ENCODE measurements at places on chromosomes 11 and 22. TPM values are rescaled to one million over a fixed set of nuclear protein-coding genes. Genes with fewer than 3 reads are reported as not detected.

DNA sequence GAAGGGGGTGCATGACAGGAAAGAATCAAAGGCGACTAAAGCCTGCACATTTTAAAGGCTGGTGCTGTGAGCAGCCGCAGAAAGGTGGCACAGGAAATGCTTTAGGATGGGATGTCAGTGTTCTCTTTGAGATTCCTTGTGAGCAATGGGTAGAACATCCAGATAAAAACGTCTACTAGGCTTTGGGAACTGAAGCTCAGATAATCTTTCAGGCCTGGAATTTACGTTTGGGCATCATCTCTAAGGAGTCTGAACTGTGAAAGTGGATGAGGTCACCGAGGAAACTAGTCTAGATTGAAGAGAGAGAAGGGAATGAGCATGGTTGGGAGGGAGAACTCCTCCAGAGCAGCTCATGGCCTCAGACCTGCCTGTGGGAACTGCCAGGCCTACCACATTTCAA lies 65.7 kb downstream of the FLI1 start:
- H3K36me3 ChIP-seq: peaks cover 14% of the 10 kb centered on the region
- H3K4me3 ChIP-seq: no peak overlapping the region
- H3K27me3 ChIP-seq: no peaks in the 10 kb centered on the region
- peak overlapping the region; percentile 79 for H3K27ac ChIP-seq
- peak; percentile 82 for DNase-seq

GRCh38 chr11:133950874-133951326 lies 5.9 kb downstream of the IGSF9B start:
- H3K4me3 ChIP-seq: no peak overlapping the region
- H3K27ac ChIP-seq: no peak overlapping the region
- H3K4me1 ChIP-seq: peaks cover 8% of the 10 kb centered on the region
- H3K36me3 ChIP-seq: no peaks in the 10 kb centered on the region
- H3K27me3 ChIP-seq: peaks cover 32% of the 10 kb centered on the region
- DNase-seq: no peak

GRCh38 chr11:79498667-79499066 lies 57.8 kb upstream of the TENM4 start:
- no peak overlapping the region for H3K4me3 ChIP-seq
- H3K4me1 ChIP-seq: no peaks in the 10 kb centered on the region
- H3K27ac ChIP-seq: no peak overlapping the region
- no peaks in the 10 kb centered on the region for H3K27me3 ChIP-seq

- no peak overlapping the region for H3K27ac ChIP-seq
- no peaks in the 10 kb centered on the region for H3K27me3 ChIP-seq
- H3K4me1 ChIP-seq: peaks cover 7% of the 10 kb centered on the region
- no peak for DNase-seq
Observed at GRCh38 chr11:8640267-8640906, 42.1 kb downstream of the TRIM66 start.

- no peaks in the 10 kb centered on the region for H3K27me3 ChIP-seq
- H3K27ac ChIP-seq: no peak overlapping the region
- H3K36me3 ChIP-seq: no peaks in the 10 kb centered on the region
Observed at GRCh38 chr11:35787626-35788025, 125.1 kb downstream of the TRIM44 start.

DNA sequence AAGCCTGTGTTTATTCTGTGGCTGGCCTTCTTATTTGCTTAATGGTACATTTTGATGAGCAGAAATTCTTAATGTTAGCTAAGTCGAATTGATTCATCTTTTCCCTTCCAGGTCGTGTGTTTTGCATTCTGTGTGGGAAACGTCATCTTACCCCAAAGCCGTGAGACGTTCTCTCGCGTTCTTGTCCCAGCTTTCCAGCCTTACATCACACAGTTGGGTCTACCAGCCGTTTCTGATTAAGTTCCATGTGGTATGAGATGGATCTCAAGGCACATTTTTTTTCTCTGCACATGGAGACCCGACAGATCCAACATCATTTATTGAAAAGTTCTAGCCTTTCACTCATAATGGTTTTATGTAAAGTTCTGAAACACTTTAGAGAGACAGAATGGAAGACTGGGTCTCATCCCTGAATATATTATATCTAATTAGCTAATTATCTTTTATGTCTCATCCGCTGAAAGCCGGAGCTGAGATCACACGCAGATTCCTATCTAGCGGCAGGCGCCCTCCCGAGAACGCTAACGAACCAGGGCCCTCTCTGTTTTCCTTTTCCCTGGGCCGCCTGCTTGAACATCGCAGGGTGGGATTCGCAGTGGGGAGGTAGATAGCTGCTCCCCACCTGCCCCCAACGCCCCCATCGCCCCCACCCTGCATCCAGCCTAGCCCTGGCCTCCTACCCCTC lies 1162.2 kb downstream of the BRD1 start:
- no peaks in the 10 kb centered on the region for H3K27me3 ChIP-seq
- H3K4me3 ChIP-seq: no peak overlapping the region
- DNase-seq: peak; percentile 61
- H3K27ac ChIP-seq: no peak overlapping the region

- H3K4me1 ChIP-seq: peaks cover 11% of the 10 kb centered on the region
- H3K36me3 ChIP-seq: no peaks in the 10 kb centered on the region
- no peak overlapping the region for H3K4me3 ChIP-seq
- H3K27me3 ChIP-seq: no peaks in the 10 kb centered on the region
Observed at GRCh38 chr22:44549701-44550100, 51.7 kb upstream of the RTL6 start.

DNA sequence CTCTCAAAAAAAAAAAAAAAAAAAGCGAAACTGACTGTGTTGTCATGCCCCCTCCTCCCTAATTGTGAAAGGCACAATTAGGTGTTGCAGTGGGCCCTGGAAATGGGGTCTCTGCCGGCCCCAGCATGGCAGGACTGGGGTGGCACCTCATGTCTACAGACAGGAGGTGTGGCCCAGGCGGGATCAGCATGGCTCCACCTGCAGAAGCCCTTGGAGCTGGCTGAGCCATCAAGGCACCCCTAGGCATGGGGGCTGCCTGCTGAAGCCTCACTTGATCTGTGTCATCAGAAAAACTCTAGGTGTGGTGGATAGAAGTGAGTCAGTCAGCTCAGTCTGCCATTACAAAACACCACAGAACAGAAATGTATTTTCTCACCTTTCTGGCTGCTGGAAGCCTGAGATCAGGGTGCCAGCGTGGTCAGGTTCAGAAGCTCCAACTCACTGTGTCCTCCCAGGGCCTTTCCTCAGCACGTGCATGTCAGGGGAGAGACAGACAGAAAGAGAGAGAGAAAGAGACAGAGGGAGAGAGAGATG lies 10.1 kb upstream of the B4GALNT4 start:
- no peaks in the 10 kb centered on the region for H3K27me3 ChIP-seq
- H3K27ac ChIP-seq: no peak overlapping the region
- H3K4me3 ChIP-seq: no peak overlapping the region
- H3K4me1 ChIP-seq: peaks cover 17% of the 10 kb centered on the region
- H3K36me3 ChIP-seq: no peaks in the 10 kb centered on the region

GRCh38 chr22:36281781-36282327 lies 28.9 kb downstream of the APOL1 start:
- H3K4me3 ChIP-seq: no peak overlapping the region
- no peak for DNase-seq
- H3K36me3 ChIP-seq: peaks cover 68% of the 10 kb centered on the region

GRCh38 chr11:88106666-88107065 lies 68.6 kb downstream of the RAB38 start:
- no peak overlapping the region for H3K27ac ChIP-seq
- no peaks in the 10 kb centered on the region for H3K4me1 ChIP-seq
- DNase-seq: no peak
- no peak overlapping the region for H3K4me3 ChIP-seq
- no peaks in the 10 kb centered on the region for H3K27me3 ChIP-seq

GRCh38 chr11:28117712-28118111 lies 9.5 kb downstream of the METTL15 start:
- H3K27me3 ChIP-seq: no peaks in the 10 kb centered on the region
- H3K36me3 ChIP-seq: peaks cover 19% of the 10 kb centered on the region
- no peak overlapping the region for H3K4me3 ChIP-seq
- no peak overlapping the region for H3K27ac ChIP-seq
- DNase-seq: peak; percentile 11

- DNase-seq: peak; percentile 71
- H3K36me3 ChIP-seq: no peaks in the 10 kb centered on the region
- H3K4me1 ChIP-seq: peaks cover 65% of the 10 kb centered on the region
- H3K27ac ChIP-seq: peak overlapping the region; percentile 99
- H3K27me3 ChIP-seq: no peaks in the 10 kb centered on the region
Observed at GRCh38 chr22:44023404-44024287, 456 bp upstream of the PARVB start.

GRCh38 chr11:87020764-87021365 lies 16.9 kb upstream of the TMEM135 start:
- no peaks in the 10 kb centered on the region for H3K27me3 ChIP-seq
- no peak overlapping the region for H3K4me3 ChIP-seq
- H3K4me1 ChIP-seq: no peaks in the 10 kb centered on the region
- no peak overlapping the region for H3K27ac ChIP-seq

DNA sequence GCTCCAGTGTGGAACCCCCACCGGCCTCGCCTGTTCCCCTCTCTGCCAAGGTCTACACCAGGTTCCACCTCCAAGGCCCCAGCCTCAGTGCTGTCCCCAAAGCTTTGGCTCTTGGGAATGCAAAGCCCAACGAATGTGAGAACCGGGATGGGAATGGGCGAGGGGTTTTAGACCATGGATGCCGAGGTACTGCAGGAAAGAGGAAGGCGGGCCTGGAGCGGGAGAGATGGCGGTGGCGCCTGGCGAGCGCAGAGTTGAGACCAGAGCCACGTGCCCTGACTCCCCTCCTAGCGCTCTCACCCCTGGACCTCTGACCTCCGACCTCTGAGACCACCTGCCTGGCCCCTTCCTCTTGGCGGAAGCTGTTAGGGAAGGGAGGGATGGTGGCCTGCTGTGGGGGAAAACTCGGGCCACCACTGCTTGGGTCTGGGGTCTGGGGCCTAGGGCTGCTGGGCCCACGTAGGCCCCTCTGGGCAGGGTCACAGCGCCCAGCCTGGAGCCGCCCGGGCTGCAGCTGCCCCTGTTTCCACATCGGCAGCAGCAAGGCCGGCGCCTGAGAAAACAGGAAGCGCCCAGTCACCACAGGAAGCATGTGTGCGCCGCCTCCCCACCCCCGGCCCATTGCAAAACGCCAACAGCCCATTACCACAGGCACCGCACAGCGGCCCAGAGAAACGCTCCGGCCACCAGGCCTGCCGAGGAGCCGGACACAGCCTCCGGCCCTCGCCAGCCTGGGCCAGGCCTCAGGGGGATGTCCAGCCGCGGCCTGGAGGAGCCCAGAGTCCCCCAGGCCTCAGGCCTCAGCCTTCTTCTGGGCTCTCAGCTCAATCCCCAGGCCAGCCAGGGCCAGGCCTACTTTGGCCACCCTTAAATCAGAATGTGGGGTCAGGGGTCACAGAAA lies 13.8 kb upstream of the SLC39A13 start:
- H3K27me3 ChIP-seq: no peaks in the 10 kb centered on the region
- DNase-seq: no peak
- no peak overlapping the region for H3K27ac ChIP-seq
- H3K4me3 ChIP-seq: no peak overlapping the region
- no peaks in the 10 kb centered on the region for H3K36me3 ChIP-seq
- no peaks in the 10 kb centered on the region for H3K4me1 ChIP-seq

GRCh38 chr22:33691057-33691630 lies 229.1 kb downstream of the LARGE1 start:
- no peaks in the 10 kb centered on the region for H3K36me3 ChIP-seq
- no peaks in the 10 kb centered on the region for H3K4me1 ChIP-seq
- H3K27ac ChIP-seq: no peak overlapping the region
- H3K4me3 ChIP-seq: no peak overlapping the region
- DNase-seq: no peak
- H3K27me3 ChIP-seq: no peaks in the 10 kb centered on the region

GRCh38 chr11:119341222-119342022 lies 739 bp upstream of the C1QTNF5 start:
- no peak overlapping the region for H3K27ac ChIP-seq
- H3K27me3 ChIP-seq: no peaks in the 10 kb centered on the region

- H3K27ac ChIP-seq: no peak overlapping the region
- H3K36me3 ChIP-seq: no peaks in the 10 kb centered on the region
- no peak overlapping the region for H3K4me3 ChIP-seq
- H3K27me3 ChIP-seq: no peaks in the 10 kb centered on the region
- H3K4me1 ChIP-seq: no peaks in the 10 kb centered on the region
- no peak for DNase-seq
Observed at GRCh38 chr11:41379084-41379483, 80.4 kb downstream of the LRRC4C start.

DNA sequence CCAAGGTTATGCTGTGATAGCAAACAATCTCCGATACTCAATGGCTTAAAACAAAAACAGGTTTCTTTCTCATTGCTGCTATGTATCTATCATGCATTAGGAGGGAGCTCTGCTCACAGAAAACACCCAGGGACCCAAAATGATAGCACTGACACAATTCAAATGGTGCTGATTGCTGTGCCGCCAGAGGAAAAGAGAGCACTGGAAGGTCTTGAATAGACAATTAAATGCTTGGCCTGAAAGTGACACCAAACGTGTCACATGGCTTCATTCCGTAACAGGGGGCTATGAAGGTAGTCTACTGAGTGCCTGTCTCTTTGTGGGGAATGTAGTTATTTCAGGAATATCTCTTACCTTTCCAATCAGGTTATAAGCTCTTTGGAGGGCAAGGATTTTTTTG lies 94.2 kb downstream of the FAR1 start:
- no peaks in the 10 kb centered on the region for H3K36me3 ChIP-seq
- no peak for DNase-seq
- no peak overlapping the region for H3K4me3 ChIP-seq
- no peak overlapping the region for H3K27ac ChIP-seq
- no peaks in the 10 kb centered on the region for H3K27me3 ChIP-seq

DNA sequence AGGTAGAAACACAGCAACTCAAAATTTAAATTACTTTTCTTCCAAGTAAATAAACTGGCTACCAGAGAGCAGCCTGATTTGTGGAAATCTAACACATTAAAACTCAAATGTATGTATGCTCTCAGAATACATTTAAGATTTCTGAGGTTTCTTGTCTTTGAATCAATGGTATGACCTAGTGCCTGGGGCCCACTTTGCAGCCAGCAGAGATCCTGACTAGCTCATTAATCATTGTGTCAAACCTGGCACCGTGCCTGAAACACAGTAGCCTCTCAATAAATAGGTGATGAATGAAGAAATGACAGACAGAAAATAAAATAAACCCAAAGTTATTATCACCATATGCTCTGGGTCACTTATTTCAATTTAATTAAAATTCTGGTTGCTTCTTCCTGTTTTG lies 176.2 kb upstream of the FAT3 start:
- no peaks in the 10 kb centered on the region for H3K36me3 ChIP-seq
- H3K27ac ChIP-seq: no peak overlapping the region
- H3K4me3 ChIP-seq: no peak overlapping the region

GRCh38 chr22:32904044-32904443 lies 102.5 kb downstream of the TIMP3 start:
- no peaks in the 10 kb centered on the region for H3K36me3 ChIP-seq
- DNase-seq: peak; percentile 66
- H3K27me3 ChIP-seq: peaks cover 17% of the 10 kb centered on the region
- H3K4me1 ChIP-seq: no peaks in the 10 kb centered on the region
- no peak overlapping the region for H3K4me3 ChIP-seq
- H3K27ac ChIP-seq: no peak overlapping the region

- H3K4me1 ChIP-seq: peaks cover 23% of the 10 kb centered on the region
- no peaks in the 10 kb centered on the region for H3K27me3 ChIP-seq
Observed at GRCh38 chr11:112784323-112785073, 176.7 kb upstream of the NCAM1 start.

KDM2A gene
- 23.4 TPM for total RNA-seq

KRTAP5-1 gene
- not detected for total RNA-seq

OR5L2 gene
- total RNA-seq: not detected

NR1H3 gene
- total RNA-seq: 7.2 TPM

YPEL1 gene
- 0.22 TPM for total RNA-seq

KLHL35 gene
- total RNA-seq: 13.0 TPM

POU2F3 gene
- total RNA-seq: not detected

OR52I1 gene
- not detected for total RNA-seq

EIF1AD gene
- total RNA-seq: 22.8 TPM
